A673 (cell line): ENCODE measurements at places on chromosomes 2 and 18. TPM values are rescaled to one million over a fixed set of nuclear protein-coding genes. Genes with fewer than 3 reads are reported as not detected.

DNA sequence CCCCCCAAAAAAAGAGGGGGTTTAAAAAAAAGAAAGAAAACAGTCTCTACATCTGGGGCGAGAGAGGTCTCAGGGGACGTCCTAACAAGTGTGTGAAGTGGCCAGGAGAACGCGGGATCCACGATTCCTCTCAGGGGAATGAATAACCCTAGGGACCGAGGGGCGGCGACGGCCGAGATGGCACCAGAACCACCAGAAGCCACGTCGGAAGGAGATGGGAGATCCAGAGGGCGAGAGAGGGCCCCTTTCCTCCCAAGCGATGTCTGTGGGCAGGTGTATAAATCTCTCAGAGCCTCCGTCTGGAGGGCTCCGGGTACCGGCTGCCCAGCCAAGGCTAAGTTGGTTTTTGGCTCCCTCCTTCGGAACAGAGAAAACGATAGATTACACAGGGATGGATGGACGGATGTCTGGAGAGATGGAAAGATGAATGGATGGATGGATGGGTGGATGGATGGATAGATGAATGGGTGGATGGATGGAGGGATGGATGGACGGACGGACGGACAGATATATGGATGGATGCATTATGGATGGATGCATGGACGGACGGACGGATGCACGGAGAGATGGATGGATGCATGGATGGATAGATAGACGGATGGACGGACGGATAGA is 1.7 kb downstream of the EPHA4 start:
- H3K4me1 ChIP-seq = peaks cover 20% of the 10 kb centered on the region
- H3K27me3 ChIP-seq = peaks cover 2% of the 10 kb centered on the region
- H3K36me3 ChIP-seq = peaks cover 4% of the 10 kb centered on the region
- H3K4me3 ChIP-seq = peak overlapping the region; percentile 84
- peak; percentile 72 for DNase-seq
- H3K27ac ChIP-seq = no peak overlapping the region

SLC35F5 gene
- total RNA-seq = 26.2 and 28.0 TPM in 2 replicates

- H3K27ac ChIP-seq = no peak overlapping the region
- H3K27me3 ChIP-seq = peaks cover 26% of the 10 kb centered on the region
- H3K36me3 ChIP-seq = no peaks in the 10 kb centered on the region
- no peak for DNase-seq
- no peaks in the 10 kb centered on the region for H3K4me1 ChIP-seq
Measured at GRCh38 chr2:71449343-71449742, 4.0 kb upstream of the DYSF start.

DNA sequence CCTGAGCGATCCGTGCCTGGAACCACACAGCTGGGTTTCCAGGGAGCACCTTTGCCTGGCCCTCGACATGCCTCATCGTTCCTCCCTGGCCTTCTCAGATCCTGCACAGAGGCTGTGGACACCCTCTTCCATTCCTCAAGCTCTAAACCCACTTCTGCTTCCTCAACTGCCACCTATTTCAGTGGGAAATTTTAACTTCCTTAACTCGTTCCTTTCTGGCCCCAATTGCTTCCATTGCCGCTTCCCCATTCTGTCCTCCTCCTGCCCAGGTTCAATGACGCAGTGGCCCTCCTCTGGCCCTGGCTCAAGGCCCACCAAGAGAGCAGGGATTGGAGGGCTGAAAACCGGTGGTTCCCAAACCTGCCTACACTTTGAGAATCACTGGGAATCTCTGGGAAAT is 4.8 kb upstream of the B3GNT7 start:
- peaks cover 7% of the 10 kb centered on the region for H3K27me3 ChIP-seq
- no peak overlapping the region for H3K4me3 ChIP-seq
- no peak overlapping the region for H3K27ac ChIP-seq
- H3K4me1 ChIP-seq = no peaks in the 10 kb centered on the region

DNA sequence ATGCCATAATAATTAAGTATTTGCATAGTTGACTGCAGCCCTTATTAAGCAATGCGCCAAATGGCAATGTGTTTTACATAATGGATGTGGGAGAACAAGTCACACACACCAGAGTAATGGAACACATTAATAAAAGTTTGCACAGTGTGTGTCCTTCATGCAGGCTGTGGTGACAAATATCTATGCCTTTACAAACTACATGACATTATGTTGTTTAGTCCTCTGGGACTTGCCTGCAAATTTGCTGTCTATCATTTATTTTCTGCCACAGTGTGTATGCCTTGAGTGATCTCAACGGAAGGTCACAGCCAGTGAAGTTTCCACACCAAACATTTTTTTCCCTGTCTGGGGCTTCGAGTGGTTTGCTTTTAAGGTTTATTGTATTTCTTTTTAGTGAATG is 175.2 kb upstream of the TMEFF2 start:
- no peak overlapping the region for H3K27ac ChIP-seq
- DNase-seq = no peak
- no peak overlapping the region for H3K4me3 ChIP-seq
- no peaks in the 10 kb centered on the region for H3K27me3 ChIP-seq
- no peaks in the 10 kb centered on the region for H3K36me3 ChIP-seq
- H3K4me1 ChIP-seq = no peaks in the 10 kb centered on the region

PER2 gene
- total RNA-seq = 6.8 and 7.5 TPM in 2 replicates

DNA sequence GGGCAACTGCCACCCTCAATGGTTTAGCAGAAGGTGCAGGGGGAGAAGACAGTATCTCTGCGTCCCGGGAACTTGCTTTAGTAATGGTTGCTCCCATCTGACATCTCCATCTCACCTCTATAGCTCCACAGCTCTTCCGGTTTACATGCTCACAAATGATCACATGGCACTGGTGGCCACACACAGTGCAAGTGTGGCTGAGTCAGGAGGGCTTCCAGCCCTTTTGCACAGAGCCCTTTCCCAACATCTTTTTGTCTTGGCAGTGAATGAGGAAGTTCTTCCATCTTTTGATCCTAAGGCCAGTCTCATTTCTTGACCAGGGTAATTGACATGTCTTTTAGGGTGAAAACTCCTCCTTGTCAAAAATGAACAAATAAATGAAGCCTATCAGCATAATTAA is 347.7 kb downstream of the LPIN1 start:
- DNase-seq = no peak
- no peaks in the 10 kb centered on the region for H3K36me3 ChIP-seq
- no peak overlapping the region for H3K4me3 ChIP-seq
- no peaks in the 10 kb centered on the region for H3K27me3 ChIP-seq
- H3K27ac ChIP-seq = no peak overlapping the region
- H3K4me1 ChIP-seq = peaks cover 4% of the 10 kb centered on the region

DNA sequence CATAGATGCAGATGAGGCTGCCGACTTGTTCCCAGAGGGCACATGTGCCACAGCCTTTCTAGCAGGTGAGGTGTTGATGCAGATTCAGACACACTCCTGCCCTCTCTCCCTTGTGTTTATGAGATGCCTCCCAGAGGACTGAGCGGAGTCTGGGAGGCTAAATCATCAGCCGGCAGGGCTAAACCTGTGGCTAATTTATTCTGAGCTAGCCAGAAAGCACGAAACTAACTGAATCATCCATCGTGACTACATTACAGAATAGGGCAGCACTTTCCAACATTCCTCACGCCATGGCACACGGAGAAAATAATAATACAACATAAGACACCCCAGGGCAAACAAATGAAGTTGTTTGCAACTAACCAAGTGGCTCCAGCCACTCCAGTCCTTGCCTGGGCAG is 101.7 kb upstream of the FZD7 start:
- H3K4me3 ChIP-seq = no peak overlapping the region
- no peaks in the 10 kb centered on the region for H3K36me3 ChIP-seq
- no peak overlapping the region for H3K27ac ChIP-seq
- H3K4me1 ChIP-seq = peaks cover 36% of the 10 kb centered on the region
- peaks cover 75% of the 10 kb centered on the region for H3K27me3 ChIP-seq

SLC30A3 gene
- total RNA-seq = 45.0 and 45.6 TPM in 2 replicates

DNA sequence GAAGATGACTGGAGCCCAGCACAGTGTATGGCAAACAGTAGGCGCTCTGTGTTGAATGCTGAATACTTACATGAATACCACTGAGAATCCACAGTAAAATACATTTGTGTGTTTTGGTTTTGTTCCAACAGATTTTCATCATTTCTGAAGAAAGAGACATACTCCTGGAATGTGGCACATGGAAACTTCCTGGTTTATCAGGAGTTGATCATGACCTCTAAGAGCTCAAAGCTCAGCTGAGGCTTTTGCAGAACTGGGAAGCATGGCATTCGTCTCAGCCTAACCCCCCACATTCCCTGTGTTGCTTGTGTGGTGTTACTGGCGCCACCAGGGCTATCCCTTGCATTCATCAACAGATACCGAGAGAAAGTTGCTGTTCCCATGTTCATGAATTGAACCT is 316.9 kb upstream of the REV1 start:
- no peak overlapping the region for H3K27ac ChIP-seq
- DNase-seq = no peak
- no peaks in the 10 kb centered on the region for H3K4me1 ChIP-seq
- H3K4me3 ChIP-seq = no peak overlapping the region
- no peaks in the 10 kb centered on the region for H3K36me3 ChIP-seq

DNA sequence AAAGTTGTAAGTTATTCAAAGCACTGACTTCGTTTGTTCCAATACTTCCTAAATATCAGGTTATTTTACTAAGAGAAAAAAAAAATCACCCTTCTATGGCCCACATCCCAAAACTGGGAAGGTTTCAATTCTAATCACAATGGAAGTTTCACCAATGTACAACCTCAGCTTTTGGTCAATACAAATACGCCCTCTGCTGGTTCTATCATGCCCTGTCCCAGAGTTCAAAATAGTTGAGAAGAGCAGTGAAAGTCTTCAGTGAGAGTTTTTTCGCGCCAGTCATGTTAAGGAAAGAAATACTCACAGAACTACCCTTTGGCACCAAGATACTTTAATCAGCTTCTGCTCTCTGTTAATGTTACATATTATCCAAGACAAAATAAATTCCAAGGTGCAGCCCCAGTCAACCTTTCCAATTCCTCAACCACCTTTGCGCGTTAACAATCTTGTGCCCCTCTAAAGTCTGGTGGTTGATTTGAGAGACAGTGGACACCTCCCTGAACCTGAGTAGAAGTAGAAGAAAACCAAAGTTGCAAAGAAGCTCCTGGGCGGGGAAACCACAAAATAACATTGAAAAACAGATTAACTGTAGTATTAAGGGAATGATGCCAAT is 59.9 kb downstream of the SUMO1 start:
- DNase-seq = peak; percentile 83
- no peak overlapping the region for H3K4me3 ChIP-seq
- no peak overlapping the region for H3K27ac ChIP-seq
- H3K27me3 ChIP-seq = no peaks in the 10 kb centered on the region
- no peaks in the 10 kb centered on the region for H3K36me3 ChIP-seq

PROM2 gene
- 1.4 and 1.6 TPM in 2 replicates for total RNA-seq

DNA sequence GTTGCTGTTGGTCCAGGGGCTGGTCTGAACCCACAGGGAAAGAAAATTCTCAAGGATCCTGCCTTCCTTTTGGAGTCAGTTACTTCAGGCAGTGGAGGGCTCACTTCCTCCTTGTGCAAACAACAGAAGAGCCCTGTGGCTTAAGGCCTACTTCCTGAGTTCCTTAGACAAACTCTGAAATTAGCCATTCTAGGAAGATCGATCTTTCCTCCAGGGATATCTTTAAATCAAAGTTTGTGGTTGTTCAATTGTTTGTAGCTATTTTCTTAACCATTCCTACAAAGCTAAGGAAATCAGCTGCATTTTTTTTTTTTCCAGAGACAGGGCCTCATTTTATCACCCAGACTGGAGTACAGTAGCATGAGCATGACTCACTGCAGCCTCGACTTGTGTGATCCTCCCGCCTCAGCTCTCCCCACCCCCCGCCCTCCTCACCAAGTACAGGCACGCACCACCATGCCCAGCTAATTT is 156.0 kb downstream of the TANC1 start:
- peak; percentile 64 for DNase-seq
- H3K4me1 ChIP-seq = peaks cover 12% of the 10 kb centered on the region
- H3K4me3 ChIP-seq = no peak overlapping the region
- H3K27me3 ChIP-seq = no peaks in the 10 kb centered on the region
- H3K27ac ChIP-seq = peak overlapping the region; percentile 14

DNA sequence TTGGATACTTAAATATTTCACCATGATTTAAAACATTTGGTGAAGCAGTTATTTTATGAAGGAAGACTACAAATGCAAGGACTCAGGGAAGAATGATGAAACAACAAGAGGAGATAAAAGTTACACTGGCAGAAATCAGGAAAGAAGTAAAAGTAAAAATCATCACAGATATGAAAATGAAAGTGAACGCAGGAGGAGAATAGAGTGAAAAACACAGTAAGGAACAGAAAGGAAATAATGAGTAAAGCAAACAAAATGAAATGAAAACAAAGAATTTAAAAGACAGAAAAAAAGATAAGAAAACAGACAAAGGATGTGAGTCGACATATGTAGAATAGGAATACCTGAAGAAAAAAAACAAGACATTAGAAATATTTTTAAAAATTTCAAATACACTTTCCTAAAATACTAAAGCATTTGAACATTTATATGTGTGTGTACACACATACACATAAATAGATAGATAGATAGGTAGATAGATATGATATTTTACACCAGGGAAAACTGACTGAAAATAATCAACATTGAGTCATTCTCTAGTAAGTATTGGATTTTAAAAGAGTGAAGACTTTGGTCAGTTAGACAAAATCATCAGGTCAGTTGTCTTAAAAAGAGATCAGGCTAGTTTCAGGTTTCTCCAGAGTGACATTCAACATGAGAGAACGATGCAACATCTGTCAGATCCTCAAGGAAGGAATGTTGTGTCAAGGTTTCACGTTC is 12.1 kb upstream of the KDSR start:
- no peak overlapping the region for H3K4me3 ChIP-seq
- peaks cover 11% of the 10 kb centered on the region for H3K36me3 ChIP-seq
- no peaks in the 10 kb centered on the region for H3K27me3 ChIP-seq
- no peak for DNase-seq

NT5DC4 gene
- not detected in 2 replicates for total RNA-seq

CDH2 gene
- 15.0 and 30.2 TPM in 2 replicates for total RNA-seq

- peaks cover 6% of the 10 kb centered on the region for H3K4me1 ChIP-seq
- H3K4me3 ChIP-seq = no peak overlapping the region
- no peak overlapping the region for H3K27ac ChIP-seq
- DNase-seq = no peak
Measured at GRCh38 chr2:69298261-69298660, 88.8 kb downstream of the GFPT1 start.

HOXD3 gene
- total RNA-seq = 41.3 and 53.0 TPM in 2 replicates

DNA sequence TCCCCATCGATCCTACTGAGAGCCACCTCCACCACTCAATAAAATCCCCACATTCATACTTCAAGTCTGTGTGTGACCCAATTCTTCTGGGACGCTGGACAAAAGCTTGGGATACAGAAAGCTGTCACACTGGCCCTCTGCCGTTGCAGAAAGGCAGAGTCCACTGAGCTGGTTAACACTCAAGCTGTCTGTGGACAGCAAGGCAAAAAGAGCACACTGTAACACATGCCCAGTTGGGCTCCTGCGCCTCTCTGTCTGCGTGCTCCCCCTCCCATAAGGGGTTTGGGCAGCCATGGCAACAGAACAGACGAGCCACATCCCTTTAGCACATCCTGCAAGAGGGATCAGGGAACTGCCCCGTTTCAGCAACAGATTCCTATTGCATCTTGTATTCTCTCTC is 106.9 kb upstream of the RGPD4 start:
- no peaks in the 10 kb centered on the region for H3K27me3 ChIP-seq
- no peaks in the 10 kb centered on the region for H3K36me3 ChIP-seq

TFCP2L1 gene
- 0.04 TPM in 1 of 2 replicates, not detected in the other for total RNA-seq
